ENCODE measurements at places on chromosomes 7 and 10.
A peak's percentile ranks its signal among the peaks of the same experiment; 100 is the strongest.

GRCh38 chr7:36851382-36851781 is 127.1 kb upstream of the AOAH start:
- DNase-seq = no peak

DNA sequence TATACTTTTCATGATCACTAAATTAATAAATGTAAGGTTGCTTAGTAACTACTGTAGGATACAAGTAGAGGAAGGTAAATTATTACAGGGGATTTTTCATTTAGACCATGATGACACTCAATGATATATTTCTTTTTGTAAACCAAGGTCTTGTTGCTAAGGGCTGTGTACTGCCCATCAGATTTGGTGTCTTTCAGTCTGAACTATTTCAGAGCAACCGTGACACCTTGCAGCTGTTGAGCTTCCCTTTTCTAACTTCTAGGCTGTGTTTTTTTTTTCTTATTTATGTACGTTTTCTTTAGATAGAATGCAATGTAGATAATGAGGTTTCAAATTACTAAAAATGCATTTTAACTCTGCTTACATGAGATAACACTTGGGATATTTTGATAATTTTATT is 292.0 kb upstream of the MBL2 start:
- no peak for DNase-seq

GRCh38 chr7:121547544-121548092 is 151.5 kb upstream of the FAM3C start:
- peak; percentile 15 for DNase-seq

- no peak for DNase-seq
Measured at GRCh38 chr7:16913643-16914042, 31.9 kb upstream of the AGR3 start.

DNA sequence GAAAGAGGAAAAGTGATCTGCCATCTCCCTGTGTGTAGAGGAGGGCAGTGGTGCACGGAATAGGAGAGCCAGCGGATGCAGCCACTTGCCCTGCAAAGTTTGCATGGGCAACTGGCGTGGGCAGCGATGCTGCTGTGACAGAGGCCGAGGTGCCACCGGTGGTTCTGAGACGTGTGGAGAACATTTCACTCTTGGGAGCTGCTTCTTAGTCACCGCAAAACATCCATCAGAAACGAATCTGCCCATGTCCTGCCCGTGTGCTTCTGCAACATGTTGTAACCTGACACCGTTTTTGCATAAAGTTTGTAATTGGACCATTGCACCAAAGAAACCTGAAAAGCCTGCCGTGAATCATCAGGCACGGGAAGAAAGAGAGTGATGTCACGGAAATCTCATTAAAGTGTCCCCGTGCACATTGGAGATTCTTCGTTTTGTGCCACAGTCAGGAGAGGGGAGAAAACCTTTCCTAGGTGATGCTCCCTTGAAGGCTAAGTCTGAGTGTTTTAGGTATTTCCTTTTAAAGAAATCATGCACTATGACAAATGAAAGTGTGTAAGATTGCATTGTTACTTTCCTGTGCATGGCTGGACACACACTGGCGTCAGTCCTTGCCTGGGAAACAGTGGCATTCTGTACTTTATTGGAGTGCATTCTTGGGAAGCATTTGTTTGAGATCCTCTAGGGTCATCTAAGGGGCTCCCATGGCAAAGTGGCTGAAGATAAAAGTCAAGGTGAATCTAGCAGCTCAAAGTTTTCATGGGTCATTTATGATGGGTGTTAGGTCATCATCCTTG is 302.6 kb downstream of the KLF6 start:
- peak; percentile 60 for DNase-seq

DNA sequence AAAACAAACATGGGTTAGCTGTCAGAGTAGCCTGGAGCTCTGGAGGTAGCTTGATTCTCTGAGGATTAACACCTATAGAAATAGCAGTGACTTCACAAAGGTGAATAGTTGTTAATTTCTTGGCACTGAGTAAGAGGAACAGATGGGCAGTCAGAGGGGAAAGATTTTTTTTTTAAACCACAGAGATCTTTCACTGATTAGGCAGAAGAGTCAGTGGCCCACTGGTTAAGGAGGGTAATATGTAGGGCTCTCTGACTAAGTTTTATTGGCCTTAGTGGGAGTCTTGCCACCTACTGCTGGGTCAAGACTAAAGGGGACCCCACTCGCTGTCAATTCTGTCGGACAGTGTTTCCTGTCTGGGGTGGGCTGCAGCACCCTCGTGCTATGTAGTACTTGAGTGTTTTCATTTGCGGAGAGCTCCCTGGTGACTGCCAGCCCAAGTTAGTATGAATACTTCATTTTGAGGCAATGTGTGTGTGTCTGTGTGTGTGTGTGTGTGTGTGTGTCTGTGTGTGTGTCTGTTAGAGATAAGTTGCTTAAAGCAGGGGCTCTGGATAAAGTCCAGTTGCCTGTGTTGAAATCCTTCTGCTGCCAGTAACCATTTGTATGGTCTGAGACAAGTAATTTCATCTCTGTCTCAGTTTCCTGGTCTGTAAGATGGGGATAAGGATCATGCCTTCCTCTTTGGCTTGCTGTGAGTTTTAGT is 145.2 kb downstream of the ARID5B start:
- DNase-seq = no peak

DNA sequence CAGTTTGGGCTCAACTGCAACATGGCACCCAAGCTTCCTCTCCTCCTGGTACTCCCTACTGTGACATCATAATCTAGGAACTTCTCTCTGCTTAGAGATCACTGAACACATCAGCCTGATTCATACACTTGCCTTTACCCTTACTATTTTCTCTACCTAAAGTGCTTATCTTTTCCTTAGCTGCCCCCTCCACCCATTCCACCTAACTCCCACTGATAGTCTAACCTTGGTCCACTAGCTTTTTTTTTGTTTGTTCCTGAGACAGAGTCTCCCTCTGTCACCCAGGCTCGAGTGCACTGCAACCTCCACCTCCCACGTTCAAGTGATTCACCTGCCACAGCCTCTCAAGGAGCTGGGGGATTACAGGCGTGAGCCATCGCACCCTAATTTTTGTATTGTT is 15.9 kb downstream of the CUL2 start:
- DNase-seq = no peak

- no peak for DNase-seq
Measured at GRCh38 chr7:90660100-90660499, 64.0 kb downstream of the CDK14 start.

GRCh38 chr7:1234881-1235500 is 2.3 kb downstream of the UNCX start:
- DNase-seq = no peak

DNA sequence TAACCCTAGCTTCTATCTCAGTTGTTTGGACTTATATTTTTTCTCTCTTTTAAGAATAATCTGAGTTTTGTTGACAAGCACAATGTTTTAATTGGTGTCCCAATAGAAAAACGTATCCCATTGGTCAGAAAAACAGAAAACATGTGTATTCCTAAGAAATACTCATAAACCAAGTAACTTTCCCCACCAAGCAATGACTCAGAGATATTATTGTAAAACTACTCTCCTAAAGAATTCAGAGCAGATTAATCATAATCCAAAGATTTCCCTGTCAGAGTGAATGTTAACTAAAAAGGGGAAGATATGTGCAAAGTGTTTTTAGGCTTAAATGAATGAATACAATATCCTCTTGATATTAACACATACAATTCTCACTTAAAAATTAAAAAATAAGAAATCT is 29.4 kb upstream of the MBL2 start:
- no peak for DNase-seq

Measured in GDM1 (cell line).